ENCODE measurements at places on chromosomes 3 and 15.

DNA sequence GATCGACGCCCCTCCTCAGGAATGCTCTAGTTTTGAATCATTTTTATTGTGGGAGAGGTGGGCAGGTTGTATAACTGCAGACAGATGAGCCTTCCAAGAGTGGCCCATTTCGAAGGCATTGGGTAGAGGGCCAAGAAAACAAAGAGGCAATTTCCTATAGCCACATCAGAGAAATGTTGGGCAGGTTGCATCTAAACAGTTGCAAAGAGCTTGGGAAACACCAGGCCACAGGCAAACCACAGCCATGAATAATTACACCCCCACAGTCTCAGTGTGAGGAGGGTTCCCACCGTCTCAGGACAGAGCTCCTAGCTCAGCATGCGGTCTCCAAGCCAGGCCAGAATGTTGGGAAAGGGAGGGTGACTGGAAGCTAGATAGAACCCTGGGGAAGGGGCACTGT lies 257.3 kb downstream of the ABHD5 start:
- no peak for DNase-seq

DNA sequence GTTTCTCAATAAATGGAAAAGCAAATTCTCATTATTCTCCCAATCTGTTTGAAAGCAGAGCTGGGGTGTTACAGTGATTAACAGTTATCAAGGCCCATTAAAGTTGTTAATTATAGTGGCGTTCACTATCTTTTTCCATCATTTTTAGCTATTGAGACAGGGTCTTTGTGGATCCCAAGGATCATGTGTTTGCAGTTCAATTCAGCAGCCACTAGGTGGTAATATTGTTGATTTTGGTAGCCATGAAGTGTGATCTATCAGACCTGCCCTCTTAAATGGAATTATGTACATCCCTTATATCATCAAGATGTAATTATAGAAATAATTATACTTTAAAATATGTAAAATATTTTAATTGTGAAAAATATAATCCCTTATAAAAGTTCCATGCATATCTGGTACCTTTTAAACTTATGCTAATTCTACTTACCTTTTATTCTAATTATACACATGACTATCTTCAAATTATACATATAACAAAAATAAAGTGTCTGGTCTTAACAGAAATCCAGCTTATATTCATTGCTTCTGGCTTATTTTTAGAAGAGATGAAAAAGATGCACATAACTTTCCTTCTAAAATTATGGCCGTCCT lies 126.4 kb downstream of the GREM1 start:
- no peak for DNase-seq

GRCh38 chr3:48919215-48920138 lies 835 bp downstream of the ARIH2 start:
- DNase-seq = peak; percentile 53

- no peak for DNase-seq
Measured at GRCh38 chr15:56428821-56429458, 36.0 kb downstream of the MNS1 start.

GRCh38 chr15:37111427-37111717 lies 11.0 kb upstream of the MEIS2 start:
- no peak for DNase-seq

DNA sequence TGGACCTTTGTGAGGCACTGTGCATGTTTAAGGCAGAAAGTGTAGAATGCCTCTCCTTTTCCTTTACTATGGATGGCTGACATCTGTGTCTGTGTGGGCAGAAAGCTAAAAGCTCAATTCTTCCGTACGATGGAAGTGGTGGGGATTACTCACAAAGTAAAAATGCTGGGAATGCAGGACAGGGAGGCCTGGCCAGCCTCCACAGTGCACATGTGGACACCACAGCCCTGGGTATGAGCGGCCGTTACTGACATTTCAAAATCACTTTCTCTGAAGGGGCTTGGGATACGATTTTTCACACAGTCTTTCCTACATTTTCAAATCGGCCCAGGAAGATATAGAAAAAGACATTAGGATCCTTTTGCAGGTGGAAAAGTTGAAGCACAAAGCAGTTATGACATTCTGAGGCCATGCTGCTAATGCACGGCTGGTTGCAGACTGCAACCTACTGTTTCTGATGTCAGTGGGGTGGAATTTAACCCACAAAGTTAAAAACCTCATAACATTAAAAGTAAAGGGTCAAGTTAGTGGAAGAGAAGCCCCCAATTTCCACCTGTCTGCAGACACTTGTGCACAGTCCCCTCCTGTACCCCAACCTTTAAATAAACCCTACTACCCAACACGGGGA lies 27.9 kb downstream of the EHD4 start:
- DNase-seq = no peak

- no peak for DNase-seq
Measured at GRCh38 chr15:36777926-36778325, 198.5 kb downstream of the CDIN1 start.

GRCh38 chr15:37057256-37057655 lies 43.1 kb downstream of the MEIS2 start:
- DNase-seq = no peak

- no peak for DNase-seq
Measured at GRCh38 chr3:33312361-33312760, 35.1 kb downstream of the FBXL2 start.
